CD4-positive, alpha-beta memory T cell (primary cell): ENCODE measurements at places on chromosomes 3 and 15.

- H3K27ac ChIP-seq, result no peak overlapping the region
- H3K27me3 ChIP-seq, result no peaks in the 10 kb centered on the region
- no peak for DNase-seq
- no peaks in the 10 kb centered on the region for H3K4me1 ChIP-seq
- H3K4me3 ChIP-seq, result no peak overlapping the region
- no peaks in the 10 kb centered on the region for H3K36me3 ChIP-seq
These were observed 633.7 kb upstream of the SUCLG2 start for GRCh38 chr3:68288085-68288484.

- H3K27ac ChIP-seq, result no peak overlapping the region
- DNase-seq, result no peak
- no peak overlapping the region for H3K4me3 ChIP-seq
- H3K4me1 ChIP-seq, result no peaks in the 10 kb centered on the region
- H3K27me3 ChIP-seq, result no peaks in the 10 kb centered on the region
- no peaks in the 10 kb centered on the region for H3K36me3 ChIP-seq
These were observed 831.7 kb downstream of the CADM2 start for GRCh38 chr3:85790445-85791030.

DNA sequence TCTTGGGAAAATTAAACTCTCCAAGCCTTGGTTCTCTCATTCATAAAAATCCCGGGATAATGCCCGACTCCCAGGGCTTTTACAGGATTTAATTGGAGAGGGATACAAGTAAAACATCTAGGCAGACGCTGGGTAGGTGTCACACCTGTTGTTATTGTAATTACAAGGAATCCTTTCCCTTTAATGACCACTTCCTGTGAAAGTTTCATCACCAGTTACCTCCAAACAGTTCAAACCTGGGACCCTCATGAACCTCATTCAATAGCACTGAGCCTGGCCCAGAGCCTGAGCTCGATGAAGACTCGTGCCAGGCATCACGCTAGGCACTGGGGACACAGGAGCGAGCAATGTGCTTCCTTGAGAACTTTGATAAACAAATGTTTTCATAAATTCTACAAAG is 2.1 kb upstream of the RYK start:
- no peaks in the 10 kb centered on the region for H3K36me3 ChIP-seq
- DNase-seq, result no peak
- peaks cover 33% of the 10 kb centered on the region for H3K4me1 ChIP-seq
- no peak overlapping the region for H3K4me3 ChIP-seq
- H3K27ac ChIP-seq, result no peak overlapping the region

DNA sequence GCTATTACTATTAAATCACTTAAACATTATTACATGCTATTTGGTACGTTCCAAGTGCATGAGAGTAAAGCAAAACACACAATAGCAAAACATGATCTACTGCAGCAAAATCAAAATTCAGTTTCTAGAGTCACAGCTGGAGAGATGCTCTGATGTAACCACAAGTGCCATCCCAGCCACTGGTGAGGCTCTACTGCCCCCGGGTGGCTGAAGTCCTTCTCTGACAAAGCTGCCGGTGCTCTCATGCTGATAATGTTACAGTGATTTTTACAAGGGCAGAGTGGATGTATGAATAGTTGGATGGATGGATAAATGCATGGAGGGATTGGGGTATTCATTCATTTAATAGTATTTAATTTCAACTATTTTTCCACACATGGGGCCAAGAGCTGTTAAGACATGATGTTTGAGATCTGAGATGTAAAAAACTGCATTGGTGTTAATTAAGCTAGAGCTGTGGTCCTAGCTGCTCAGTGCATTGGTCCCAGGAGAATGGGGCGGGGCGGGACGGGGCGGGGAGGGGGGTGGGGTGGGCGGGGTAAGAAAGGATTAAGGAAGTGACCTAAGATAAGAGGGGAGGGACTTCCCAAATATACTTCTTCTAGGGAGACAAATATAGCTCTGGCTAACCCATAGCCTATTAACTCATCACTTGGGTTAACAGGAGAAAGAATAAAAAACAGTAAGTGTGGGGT is 5.3 kb upstream of the SPESP1 start:
- peak; percentile 43 for DNase-seq

DNA sequence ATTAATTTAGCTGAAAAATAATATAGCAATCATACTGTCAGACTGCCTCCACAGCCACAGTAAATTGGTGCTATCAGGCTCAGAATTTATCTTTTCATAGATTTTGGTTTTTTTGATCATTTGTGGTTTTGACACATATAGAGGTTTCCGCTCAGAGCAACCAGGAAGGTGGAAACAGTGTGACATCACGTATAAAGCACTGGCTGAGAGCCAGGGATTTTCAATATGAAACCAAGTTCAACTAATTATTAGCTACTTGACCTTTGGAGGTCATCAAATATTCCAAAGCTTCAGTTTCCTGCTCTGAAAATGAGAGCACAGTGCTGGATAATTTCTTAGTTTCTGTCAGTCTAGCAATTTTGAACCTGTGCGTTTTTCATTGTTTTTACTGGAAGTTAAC is 433.8 kb upstream of the SUCLG2 start:
- DNase-seq, result peak; percentile 77
- H3K36me3 ChIP-seq, result no peaks in the 10 kb centered on the region
- H3K27ac ChIP-seq, result no peak overlapping the region
- peaks cover 62% of the 10 kb centered on the region for H3K4me1 ChIP-seq

GRCh38 chr3:146605106-146605505 is at the start of gene PLSCR5:
Gene PLSCR5, minus strand, starts transcription at chr3:146605346. Its CDS starts 134 bp downstream, at chr3:146605212.
- no peak within 1 kb of the TSS for H3K4me3 ChIP-seq
- no peaks in the 10 kb centered on the region for H3K4me1 ChIP-seq
- no peak within 1 kb of the TSS for H3K27ac ChIP-seq
- no peaks in the 10 kb centered on the region for H3K36me3 ChIP-seq
- no peak for DNase-seq
- no peaks in the 10 kb centered on the region for H3K27me3 ChIP-seq

DNA sequence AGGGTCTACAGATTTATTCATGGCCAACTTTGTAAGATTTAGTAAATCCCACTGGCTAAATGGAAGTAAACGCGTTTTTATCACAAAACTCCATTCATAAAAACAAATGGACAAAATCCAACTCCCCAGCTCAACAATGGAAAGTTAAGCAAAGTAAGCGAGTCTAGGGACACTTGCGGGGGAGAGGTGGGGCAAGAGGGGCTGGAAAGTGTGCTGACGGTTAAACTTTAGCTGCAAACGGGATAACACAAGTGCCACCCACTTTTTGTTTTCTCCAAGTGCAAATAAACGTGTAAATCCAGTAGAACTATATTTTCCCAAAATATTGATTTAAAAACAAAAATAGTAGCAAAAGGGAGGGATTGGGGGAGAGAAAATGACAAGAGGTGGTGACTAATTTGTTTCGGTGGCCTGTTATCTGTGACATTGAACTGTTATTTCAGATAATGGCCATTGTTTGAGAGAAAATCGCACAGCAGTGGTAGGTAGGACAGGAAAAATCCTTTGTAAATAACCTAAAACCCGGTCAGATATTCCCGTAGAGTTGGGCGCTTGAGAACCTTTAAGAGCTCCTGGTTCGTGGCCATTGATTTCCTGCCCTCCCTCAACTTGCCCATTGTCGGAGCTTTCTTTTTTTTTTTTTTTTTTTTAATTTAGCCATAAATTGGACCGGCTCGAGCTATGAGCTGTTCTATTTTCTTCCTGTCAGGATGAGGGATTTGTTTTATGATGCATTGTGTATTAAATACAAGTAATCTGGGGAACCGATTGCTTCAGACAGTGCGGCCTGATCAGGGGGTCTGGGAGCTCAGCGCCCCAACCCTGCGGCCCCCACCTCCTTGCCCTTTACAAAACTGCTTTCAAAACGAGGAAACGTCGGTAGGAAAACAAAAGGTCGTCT is 514.8 kb downstream of the MECOM start:
- no peak overlapping the region for H3K27ac ChIP-seq
- H3K4me1 ChIP-seq, result peaks cover 17% of the 10 kb centered on the region
- H3K36me3 ChIP-seq, result no peaks in the 10 kb centered on the region
- peaks cover 34% of the 10 kb centered on the region for H3K27me3 ChIP-seq
- no peak for DNase-seq

- DNase-seq, result no peak
- H3K27ac ChIP-seq, result no peak overlapping the region
- H3K4me3 ChIP-seq, result no peak overlapping the region
- H3K27me3 ChIP-seq, result no peaks in the 10 kb centered on the region
These were observed 39.8 kb downstream of the ADAMTS17 start for GRCh38 chr15:100301910-100302431.

DNA sequence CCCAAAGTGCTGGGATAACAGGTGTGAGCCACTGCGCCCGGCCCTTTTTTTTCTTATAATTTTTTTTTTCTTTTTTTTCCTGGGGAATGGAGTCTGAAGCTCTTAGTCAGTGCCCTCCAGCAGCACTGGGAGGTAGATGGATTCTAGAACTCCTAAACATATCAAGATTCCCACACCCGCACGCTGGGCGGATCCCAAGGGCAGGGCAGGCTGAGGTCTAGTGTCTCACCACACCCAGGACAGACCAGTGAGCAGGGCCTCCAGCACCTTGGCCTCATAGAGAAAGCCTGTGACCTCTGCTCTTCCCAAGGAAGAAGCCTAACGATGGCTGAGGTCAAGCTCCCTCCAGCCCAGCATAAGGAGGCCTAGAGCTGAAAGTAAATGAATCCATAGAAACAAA is 153.7 kb upstream of the MEF2A start:
- H3K27me3 ChIP-seq, result no peaks in the 10 kb centered on the region
- H3K27ac ChIP-seq, result no peak overlapping the region
- no peaks in the 10 kb centered on the region for H3K36me3 ChIP-seq
- DNase-seq, result no peak

GRCh38 chr3:42179110-42179725 is 86.8 kb downstream of the CCK start:
- no peaks in the 10 kb centered on the region for H3K36me3 ChIP-seq
- no peaks in the 10 kb centered on the region for H3K4me1 ChIP-seq
- DNase-seq, result no peak
- no peak overlapping the region for H3K27ac ChIP-seq
- no peaks in the 10 kb centered on the region for H3K27me3 ChIP-seq
- no peak overlapping the region for H3K4me3 ChIP-seq

- H3K27ac ChIP-seq, result no peak overlapping the region
- DNase-seq, result no peak
- H3K27me3 ChIP-seq, result no peaks in the 10 kb centered on the region
- no peak overlapping the region for H3K4me3 ChIP-seq
- H3K36me3 ChIP-seq, result no peaks in the 10 kb centered on the region
These were observed 14.4 kb downstream of the CGGBP1 start for GRCh38 chr3:88044411-88044810.
